ENCODE measurements at places on chromosomes 1 and 21.

GRCh38 chr1:33982419-33982818, 118.5 kb downstream of the HMGB4 start:
- DNase-seq = no peak

GRCh38 chr1:62462370-62462769, 25.5 kb downstream of the USP1 start:
- no peak for DNase-seq

- DNase-seq = no peak
Observed at GRCh38 chr1:238088560-238089290, 198.0 kb upstream of the ZP4 start.

- no peak for DNase-seq
Observed at GRCh38 chr1:18001725-18002124, 105.9 kb upstream of the IGSF21 start.

GRCh38 chr1:219099307-219099706, 74.4 kb upstream of the LYPLAL1 start:
- DNase-seq = no peak

GRCh38 chr21:45439161-45439872, 34.4 kb downstream of the COL18A1 start:
- peak; percentile 83 for DNase-seq

All from stimulated activated CD8-positive, alpha-beta memory T cell treated with anti-CD3 and anti-CD28 coated beads, Interleukin-15, amount 100 ng/mL, for 24 hours (primary cell).